ENCODE measurements at places on chromosomes 4 and X.

GRCh38 chr4:182339221-182339641 is 96.0 kb downstream of the TENM3 start:
- DNase-seq = no peak

GRCh38 chrX:43720961-43721360 is 64.9 kb downstream of the MAOA start:
- no peak for DNase-seq

- no peak for DNase-seq
Measured at GRCh38 chr4:89997171-89997704, 102.6 kb downstream of the MMRN1 start.

DNA sequence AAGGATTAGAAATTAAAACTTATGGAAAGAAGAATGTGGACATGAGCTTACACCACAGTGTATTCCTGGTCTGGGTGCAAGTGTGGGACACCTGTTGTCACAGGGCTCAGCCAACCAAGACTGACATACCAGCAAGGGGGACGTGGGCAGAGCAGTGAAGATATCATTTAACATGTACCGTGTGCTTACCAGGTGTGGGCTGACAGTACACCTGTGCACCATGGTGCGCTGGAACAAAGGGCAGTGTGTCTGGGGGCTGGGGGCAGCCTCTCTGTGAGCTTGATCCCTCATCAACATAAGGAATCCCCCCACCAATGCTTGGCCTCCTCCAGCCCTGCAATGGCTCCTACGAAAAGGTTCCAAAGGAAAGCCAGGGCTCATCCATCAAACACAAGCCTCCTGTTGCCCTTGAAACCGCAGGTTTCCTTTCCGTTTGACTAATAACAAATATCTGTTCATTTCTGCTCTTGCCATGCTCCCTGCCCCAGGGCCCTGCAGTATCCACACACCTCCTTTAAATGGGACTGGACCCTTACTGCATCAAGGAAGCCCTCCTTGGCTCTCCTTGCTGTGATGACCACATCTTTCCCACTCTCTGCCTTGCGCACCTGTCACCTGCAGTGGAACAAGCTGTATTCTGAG is 16.7 kb downstream of the EVC2 start:
- DNase-seq = no peak

DNA sequence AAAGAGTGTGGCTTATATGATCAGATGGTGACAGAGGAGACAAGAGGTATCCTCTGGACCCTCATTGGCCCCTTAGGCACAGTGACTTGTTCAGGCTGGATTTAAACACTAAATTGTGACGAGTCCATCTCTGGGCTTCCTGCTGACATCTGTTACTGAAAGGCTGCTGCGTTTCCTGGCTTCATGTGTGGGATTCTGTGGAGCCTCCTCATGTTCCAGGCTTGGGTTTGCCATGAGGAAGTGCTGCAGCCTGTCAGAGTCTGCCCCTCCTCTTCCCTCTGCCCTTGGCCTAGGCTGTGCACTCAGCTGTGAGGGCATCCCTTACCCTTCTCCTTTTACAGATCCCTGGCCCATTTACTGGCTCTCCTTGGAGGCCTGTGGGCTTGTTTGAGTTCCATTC is 159.1 kb upstream of the TTC29 start:
- no peak for DNase-seq

DNA sequence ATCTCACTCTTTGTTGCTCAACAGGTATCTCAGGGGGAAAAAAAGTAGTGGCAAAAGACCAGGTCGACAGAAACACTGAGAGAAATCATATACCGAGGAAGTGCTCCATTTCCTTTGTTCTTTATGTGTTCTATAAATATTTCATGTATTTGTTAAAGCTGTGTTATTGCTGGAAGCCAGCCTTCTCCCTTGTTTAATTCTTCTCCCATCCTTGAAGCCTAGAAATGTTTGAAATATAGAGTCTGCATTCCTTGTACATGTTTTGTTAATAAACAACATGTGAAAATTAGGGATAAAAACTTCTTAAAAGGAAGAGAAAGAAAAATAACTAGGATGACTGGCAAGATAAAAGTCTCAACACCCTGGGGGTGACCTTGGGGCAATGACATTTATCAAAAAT is 186.2 kb downstream of the ANKRD50 start:
- no peak for DNase-seq

GRCh38 chrX:16592194-16592770 is 57.7 kb upstream of the S100G start:
- no peak for DNase-seq

DNA sequence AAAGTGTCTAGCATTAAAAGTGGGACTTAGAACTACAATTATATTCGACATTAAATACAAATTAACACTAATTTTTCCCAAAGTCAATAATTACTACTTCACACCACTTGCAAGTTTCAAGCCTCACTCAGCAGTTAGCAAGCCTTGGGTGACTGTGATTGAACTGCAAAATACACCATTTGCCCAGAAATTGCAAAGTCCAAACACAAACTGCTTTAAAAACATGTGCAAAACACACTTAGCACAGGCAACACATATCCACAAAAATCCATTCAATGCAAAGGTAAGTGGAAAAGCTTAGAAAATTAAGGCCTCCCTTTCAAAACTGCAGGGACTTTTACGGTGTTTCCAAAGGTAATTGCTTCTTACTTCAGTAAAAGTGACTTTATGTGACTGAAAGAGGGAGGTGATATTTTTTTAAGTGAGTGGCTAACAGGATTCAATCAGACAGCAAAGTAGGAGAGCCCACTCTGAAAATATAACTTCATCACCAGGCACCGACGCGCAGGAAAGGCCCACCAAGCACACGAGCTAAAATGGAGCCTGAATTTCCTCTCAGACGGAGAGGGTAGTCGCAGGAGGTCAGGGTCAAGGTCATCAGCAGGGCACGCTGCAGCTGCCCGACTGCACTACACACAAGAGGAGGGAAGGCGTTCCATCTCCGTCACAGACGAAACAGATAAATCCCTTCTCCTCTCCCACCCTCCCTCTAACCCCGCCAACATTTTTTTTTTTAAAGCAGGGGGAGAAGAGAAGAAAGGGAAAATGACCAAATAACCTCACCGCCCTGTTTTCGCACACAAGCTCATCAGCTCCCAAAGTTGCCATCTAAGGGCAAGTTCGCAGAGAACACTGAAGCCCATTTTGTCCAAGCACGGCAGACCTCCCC is 3.1 kb downstream of the ZNF827 start:
- no peak for DNase-seq

GRCh38 chr4:122827258-122827878 is 737 bp downstream of the FGF2 start:
- DNase-seq = no peak

- no peak for DNase-seq
Measured at GRCh38 chrX:30283456-30284200, 25.6 kb downstream of the NR0B1 start.

DNA sequence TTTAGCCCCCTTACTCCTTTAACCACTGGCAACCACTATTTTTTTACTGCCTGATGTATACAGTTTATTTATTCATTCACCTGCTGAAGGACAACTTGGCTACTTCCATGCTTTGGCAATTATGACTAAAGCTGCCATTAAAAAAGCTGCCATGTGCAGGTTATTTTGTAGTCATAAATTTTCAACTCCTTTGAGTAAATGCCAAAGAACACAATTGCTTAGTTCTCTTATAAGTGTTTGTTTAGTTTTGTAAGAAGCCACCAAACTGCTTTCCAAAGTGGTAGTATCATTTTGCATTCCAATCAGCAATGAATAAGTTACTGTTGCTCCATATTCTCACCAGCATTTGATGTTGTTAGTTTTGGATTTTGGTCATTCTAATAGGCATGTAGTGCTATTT is 1831.8 kb downstream of the PCDH7 start:
- no peak for DNase-seq

DNA sequence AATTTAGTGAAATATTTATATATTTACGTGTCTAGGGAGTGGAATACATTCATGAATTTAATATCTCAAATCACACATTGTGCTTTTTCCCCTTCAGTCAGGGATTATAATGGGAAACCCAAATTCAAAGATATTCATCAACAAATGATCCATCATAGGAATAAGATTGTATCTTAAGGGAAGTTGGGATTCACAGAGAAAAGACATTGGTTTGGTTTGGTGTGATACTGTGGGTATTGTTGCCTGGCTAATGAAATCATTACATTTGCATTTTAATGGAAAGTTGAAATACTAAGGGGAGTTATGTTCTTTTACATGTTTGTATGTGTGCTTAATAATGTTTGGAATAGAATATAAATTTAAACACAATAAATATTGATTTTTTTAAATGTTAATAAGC is 1.7 kb downstream of the TET2 start:
- DNase-seq = no peak

GRCh38 chr4:119626420-119626819 is 2.2 kb downstream of the PDE5A start:
- no peak for DNase-seq

GRCh38 chr4:139768896-139769295 is 103.3 kb downstream of the MGST2 start:
- no peak for DNase-seq

DNA sequence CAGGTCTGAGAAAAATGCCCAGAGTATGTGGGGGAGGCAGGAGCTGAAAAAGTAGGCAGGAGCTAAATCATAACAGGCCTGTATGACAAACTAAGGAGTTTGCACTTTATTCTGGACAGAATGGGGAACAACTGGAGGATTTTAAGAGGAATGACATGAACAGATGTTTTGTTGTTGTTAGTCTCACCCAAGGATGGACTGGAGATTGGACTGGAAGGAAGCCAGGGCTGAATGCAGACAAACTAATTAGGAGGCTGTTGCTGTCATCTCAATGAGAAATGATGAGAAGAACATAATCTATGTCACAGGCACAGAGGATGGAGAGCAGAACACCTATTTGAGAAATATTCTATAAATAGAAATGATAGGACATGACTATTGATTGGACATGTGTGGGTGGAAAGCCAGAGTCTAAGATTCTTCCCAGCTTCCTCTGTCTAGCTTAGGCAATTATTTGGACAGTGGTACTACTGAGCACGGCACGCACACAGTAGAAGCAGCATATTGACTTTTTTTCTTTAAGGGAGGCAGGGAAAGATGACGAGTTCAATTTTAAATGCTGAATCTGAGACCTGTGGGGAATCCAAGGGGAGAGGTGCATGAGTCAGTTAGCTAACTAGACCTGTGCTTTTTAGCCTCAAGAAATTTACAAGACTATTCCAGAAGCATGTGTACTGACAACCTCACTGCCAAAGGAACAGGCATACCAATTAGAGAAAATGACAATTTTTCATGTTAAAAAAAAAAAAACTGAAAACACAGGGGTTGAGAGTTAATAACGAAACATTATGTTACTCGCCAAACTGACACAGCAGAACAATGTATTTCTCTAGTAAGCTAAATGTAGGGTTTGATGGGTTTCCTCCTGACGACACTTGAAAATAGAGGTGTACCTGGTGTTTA is 963 bp upstream of the USO1 start:
- no peak for DNase-seq

DNA sequence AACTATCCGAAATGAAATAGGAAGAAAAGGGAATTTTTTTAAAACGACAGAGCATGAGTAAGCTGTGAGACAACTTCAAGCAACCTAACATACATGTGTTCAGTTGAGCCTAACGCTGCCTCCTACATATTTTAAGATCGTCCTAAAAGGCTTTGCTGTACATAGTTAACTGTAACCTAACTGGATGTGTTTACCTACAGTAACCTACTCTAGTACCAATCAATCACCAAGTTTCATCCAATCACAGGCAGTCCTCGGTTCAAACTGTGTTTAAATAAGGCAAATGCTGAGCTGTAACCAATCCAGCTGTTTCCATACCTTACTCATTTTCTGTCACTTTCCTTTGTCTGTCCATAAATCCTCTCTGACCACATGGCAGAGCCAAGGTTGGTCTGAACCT is 17.1 kb downstream of the RCHY1 start:
- DNase-seq = no peak

DNA sequence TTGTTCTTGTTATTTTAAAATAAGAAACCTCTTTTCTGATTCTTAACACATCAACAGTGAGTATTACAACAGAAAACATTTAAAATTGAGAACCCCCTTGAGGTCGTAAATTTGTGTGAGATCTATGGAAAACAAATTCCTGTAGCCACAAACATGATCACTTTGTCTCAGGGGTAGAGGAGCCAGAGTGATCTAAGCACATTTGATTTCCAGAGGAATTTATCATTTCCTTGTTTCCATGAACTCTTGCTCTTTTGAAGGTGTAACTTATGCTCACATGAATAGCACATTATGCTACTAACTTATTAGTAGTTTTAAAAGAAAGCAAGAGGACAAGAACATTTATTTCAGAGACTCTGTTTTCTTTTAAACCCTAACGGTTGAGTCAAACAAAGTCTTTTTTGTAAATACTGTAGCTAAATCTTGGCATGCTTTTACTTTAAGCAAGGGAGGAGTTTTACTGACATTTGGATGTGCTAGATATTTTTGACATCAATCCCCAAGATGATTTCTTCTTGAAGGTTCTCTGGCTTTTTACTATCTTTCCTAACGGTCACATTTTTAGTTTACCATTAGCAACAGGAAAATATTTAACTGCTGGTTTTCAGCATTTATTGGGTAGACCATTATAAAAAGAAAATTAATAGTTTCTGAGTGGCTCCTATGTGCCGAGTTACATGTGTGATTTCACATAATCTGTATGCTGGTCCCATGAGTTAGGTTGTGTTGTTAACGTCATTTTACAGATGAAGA is 27.9 kb upstream of the ZCCHC12 start:
- DNase-seq = no peak

- DNase-seq = no peak
Measured at GRCh38 chr4:154366956-154367355, 124.6 kb downstream of the DCHS2 start.

GRCh38 chr4:10181745-10182445 is 65.3 kb upstream of the WDR1 start:
- no peak for DNase-seq

GRCh38 chr4:61296144-61296543 is 96.0 kb downstream of the ADGRL3 start:
- no peak for DNase-seq

GRCh38 chr4:118721752-118722151 is 36.6 kb downstream of the METTL14 start:
- no peak for DNase-seq

DNA sequence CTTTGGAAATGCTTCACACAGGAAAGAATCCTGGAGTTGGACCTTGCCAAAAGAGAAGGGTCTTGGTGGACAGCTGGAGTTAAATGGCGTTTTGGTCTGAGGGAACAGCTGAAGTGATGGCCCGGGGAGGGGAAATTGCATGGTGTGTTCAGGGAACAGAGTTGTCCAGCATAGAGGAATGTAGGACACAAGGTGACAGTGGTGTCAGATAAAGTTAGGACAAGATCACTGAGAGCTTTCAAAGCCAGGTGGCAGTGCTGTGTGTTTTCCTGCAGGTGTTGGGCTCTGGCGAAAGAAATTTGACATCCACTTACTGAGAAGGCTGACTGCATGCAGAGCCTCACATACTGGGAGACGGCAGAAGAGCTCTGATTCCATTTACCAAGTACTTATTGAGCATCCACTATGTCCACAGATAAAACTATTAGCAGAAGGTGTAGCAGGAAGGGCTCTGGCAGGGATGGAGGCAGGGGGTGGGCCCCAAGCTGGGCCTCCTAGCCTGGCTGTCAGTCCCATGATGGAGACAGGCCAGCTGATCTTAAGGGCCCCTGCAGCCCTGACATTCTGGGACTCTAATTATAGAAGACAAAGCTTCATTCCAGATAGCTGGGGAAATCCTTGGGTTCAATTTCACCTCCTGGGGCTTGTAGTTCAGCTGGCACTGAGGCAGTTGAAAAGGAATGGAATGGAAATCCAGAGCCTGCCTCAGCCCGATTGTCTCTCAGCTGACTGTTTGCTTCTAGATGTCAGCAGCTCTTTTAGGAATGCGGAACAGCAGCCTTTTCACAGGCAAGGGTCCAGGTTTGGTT is 150.2 kb upstream of the MAMLD1 start:
- DNase-seq = no peak

- no peak for DNase-seq
Measured at GRCh38 chrX:150506020-150506419, 62.4 kb upstream of the MTM1 start.
